ENCODE measurements at places on chromosomes 3 and 15.

- DNase-seq, result peak; percentile 82
Measured at GRCh38 chr3:159839561-159840379, 148.9 kb upstream of the IL12A start.

DNA sequence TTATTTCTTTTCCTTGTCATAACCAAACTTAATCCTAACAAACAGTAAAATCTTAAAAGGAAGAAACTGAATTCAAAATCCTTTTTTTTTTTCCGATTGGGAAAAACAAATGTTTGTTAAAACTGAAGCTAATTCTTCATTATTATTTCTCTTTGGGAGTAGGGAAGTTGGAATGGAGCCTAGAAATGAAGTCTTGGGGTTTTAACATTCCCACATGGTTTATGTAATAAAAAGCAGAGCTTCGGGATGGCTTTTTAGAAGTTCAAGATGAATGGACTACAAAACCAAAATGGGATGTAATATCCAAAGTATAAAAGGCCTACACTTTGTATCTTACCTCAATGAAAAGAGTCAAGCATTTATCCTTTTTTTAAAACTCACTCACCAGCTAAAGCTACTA, 189.0 kb upstream of the TMC3 start:
- no peak for DNase-seq

- DNase-seq, result peak; percentile 98
Measured at GRCh38 chr3:11600501-11601282, 43.0 kb downstream of the VGLL4 start.

GRCh38 chr15:87871731-87872320, 384.7 kb downstream of the NTRK3 start:
- DNase-seq, result peak; percentile 25

DNA sequence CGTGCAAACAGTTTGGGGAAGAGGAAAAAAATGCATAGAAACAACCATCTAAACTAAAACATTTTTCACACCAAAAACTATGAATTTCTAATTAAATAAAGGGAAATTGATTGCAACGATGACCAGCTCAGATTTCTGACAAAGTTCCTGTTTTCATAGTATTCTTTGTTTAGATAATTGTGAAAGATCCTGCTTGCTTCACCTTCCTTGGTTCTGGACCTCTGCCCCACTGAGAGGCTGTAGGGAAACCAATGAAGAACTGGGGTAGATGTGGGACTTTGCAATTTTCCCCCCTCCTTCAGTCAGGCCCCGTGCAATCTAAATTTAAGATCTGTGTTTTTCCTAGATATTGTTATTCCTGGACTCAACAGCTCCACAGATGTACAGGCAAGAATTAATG, 13.8 kb upstream of the TEX264 start:
- DNase-seq, result no peak

DNA sequence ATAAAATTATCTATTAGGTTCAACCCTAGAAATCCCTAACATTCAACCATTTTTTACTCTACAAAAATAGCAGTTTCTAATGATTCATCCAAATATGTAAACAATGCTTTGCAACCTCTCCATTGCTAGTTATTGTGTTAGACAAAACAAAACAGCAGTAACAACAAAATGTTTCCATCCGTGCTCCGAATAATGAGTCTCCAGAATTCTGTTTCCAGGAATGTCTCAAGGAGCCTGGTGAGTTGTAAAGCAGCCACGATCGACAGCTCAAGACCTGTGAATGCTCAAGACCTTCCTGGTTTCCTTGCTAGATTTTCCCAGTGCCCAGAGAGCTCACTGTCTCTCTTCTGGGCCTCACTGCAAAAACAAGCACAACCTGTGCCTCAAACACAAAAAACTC, 49.9 kb downstream of the CHRD start:
- no peak for DNase-seq

DNA sequence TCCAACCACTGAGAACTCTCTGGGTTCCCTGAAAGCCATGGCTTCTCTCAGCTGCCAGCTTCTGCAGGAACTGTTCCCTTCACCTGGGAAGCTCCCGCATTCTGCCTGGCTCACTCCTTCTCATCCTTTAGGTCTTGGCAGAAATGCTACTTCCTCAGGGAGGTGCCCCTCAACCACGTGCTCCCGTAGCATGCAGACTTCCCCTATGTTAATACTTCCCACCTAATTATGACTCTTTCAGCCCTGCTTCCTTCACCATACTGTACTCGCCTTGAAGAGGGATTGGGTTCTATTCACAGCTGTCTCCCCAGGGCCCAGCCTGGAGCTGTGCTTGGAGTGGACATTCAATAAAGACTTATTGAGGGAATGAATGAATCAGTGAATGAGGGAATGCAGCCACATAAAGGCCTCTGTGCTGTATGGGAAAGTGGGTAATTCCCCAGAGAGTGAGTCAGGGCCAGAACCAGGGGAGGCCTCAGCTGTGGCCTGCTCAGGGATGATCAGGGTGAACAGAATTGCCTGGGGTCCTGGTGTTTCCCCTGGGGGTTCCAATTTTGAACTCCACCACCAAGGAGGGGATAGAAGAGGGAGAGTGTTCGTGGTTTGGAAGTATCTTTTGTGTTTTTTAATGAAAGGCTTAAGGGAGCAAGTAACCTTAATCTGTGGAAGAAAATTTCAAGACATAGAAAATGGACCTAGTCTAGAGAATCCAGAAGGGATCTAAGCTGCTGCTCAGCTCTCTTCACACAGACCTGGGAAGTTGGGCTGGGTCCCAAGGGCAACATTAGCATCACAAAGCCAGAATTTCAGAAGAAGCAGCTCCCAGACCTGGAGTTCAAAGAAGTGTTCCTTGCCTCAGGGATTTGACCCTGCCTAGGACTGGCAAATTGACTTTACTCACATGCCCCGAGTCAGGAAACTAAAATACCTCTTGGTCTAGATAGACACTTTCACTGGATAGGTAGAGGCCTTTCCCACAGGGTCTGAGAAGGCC, 14.6 kb upstream of the FAM107A start:
- no peak for DNase-seq

- DNase-seq, result no peak
Measured at GRCh38 chr15:66855041-66855440, 153.0 kb downstream of the SMAD6 start.

DNA sequence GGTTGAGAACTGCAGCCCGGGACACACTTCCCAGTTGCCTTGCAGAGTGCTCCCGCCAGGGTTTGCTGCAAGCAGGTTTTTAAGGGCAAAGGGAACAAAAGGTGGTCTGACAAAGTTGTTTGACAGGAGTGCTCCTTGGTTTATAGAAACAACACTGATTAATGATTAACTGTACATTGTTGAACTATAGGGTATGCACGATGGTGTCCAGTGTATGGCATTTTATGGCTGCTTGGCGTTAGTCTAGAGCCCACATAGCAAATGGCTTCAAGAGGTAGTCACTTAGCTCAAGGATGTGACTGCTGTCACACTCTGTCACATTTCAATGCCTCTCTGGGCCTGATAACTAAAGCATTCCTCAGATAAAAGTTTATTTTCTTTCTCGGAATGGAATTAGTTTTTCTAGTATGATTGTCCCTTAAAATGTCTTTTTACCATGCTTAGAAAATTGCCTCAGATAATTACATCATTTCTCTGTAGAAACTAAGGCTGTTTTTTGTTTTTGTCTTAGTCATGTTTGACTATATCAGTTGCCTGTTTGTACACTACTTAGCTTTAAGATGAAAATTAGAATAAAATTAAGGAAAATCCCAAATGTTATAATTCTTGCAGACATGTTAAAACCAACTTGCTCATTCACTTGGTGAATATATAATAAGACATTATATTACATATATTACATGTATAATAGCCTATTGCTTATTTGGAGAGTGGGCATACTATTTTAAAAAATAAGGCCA, 61.3 kb upstream of the GATM start:
- DNase-seq, result no peak

DNA sequence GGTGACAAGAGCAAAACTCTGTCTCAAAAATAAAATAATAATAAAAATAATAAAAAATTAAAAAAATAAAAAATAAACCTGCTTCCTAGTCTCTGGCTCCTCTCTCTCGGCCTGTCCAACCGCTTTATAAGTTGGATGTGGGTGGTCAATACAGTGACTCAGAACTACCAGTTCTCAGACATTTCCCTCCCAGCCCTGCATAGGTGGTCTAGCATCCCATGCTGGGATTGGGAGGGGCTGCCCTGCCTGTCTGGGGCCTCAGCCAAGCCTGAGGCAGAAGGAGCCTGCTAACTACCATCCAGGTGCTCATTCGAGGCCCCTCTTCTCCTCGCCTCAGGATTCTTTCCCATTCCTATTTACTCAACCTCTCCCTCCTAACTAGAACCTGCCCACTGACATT, 33.3 kb upstream of the BLM start:
- DNase-seq, result no peak

GRCh38 chr15:96331945-96332636, 1.6 kb downstream of the NR2F2 start:
- peak; percentile 66 for DNase-seq

GRCh38 chr3:42712344-42712648, 9.7 kb upstream of the HHATL start:
- DNase-seq, result no peak

- peak; percentile 70 for DNase-seq
Measured at GRCh38 chr15:99729920-99730319, 3.3 kb downstream of the LYSMD4 start.

GRCh38 chr3:13569641-13570390, 20.9 kb downstream of the FBLN2 start:
- DNase-seq, result no peak

- DNase-seq, result peak; percentile 44
Measured at GRCh38 chr3:10707400-10708215, 108.4 kb upstream of the SLC6A11 start.

Measured in cardiac muscle cell (in vitro differentiated cells and primary cell).